ENCODE measurements at places on chromosomes 3 and 15.

DNA sequence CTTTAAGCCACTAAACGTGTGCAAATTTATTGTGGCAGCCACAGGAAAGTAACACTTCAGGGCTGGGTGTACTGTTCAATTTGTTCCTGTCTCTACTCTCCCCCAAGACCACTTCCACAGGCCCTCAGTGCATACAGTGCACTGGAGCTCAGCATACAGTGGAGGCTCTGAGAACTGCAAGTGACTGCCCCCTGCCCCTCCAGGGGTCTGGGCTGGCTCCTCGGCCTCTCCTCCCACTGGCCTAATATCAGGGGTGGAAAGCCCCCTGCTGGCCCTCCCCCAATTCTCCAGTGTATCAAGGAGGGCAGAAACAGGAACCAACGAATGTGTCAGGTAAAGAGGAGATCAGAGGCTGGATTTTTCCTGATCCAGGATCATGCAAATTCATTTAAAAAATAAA lies 19.9 kb upstream of the HEG1 start:
- DNase-seq: no peak

DNA sequence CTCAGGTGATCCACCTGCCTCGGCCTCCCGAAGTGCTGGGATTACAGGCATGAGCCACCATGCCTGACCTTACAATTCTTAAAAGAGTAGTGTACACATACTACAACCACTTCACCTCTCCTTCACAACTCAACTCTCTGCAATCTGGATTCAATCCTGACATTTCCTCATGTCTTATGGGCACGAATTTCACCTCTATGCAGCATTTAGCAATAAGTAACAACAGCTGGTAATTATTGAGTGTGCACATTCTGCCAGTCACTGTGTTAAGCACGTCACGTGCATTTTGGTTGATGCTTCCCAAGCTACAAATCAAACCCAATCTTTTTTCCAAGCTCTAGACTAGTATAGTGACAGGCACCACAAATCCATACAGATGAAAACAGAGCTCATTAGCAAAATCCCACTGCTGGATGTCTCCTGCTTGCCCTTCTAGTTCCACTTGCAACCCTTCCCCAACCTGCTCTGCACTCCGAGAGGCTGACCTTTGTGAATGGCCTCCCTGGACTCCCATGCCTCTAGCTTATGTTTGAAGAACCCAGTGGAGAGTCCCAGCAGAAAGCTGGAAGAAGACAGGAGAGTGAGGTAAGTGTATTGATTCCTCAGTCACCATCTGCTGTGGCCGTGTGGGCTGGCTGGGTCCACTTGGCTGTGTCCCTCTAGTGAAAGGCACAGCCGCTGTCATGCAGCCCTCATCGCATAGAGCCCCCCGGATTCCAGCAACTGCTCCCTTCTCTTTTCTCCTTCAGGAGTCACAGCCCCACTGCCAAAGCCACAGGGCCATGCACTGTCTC lies 176.5 kb downstream of the MEX3B start:
- no peak for DNase-seq

DNA sequence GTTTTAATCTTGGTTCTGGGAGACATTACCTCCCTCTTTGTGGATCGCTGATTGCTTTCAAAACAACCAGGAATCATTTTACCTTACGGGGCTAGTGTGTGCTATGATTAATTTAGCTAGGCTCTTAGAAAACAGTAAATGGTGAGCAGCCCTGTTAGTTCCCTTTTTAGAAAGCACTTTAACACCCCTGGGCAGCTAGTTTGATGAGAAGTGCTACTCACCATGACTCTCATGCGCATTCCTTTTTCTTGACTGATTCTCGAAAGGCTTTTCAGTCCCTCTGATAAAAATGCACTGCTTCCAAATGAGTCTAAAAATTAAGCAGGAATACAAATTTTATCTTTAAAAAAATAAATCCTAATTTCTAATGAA lies 75.3 kb upstream of the LEKR1 start:
- DNase-seq: no peak

DNA sequence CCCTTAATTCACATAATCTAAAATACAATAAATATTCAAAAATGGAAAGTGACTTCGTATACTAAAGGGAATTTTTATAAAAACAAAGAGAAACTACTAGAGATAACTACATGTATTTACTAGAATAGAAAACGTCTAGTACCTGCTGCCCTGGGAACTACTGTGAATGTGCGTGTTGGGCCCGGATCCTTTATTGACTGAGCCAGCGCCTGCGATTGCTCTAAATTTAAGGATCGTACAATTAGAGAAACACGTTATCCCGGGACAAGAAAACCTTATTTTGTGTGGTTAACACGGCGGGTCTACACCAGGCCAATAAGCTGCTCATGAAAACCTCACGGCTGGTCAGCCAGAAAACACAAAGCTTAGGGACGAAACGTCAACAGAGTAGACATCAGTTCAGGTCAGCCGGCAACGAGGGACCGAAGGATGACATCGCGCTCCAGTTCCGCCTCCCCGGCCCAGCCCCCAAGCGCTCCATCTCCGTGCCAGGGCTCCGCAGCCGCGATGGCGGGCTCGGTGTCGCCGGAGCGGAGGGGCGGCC lies 555 bp downstream of the TM2D3 start:
- DNase-seq: no peak

DNA sequence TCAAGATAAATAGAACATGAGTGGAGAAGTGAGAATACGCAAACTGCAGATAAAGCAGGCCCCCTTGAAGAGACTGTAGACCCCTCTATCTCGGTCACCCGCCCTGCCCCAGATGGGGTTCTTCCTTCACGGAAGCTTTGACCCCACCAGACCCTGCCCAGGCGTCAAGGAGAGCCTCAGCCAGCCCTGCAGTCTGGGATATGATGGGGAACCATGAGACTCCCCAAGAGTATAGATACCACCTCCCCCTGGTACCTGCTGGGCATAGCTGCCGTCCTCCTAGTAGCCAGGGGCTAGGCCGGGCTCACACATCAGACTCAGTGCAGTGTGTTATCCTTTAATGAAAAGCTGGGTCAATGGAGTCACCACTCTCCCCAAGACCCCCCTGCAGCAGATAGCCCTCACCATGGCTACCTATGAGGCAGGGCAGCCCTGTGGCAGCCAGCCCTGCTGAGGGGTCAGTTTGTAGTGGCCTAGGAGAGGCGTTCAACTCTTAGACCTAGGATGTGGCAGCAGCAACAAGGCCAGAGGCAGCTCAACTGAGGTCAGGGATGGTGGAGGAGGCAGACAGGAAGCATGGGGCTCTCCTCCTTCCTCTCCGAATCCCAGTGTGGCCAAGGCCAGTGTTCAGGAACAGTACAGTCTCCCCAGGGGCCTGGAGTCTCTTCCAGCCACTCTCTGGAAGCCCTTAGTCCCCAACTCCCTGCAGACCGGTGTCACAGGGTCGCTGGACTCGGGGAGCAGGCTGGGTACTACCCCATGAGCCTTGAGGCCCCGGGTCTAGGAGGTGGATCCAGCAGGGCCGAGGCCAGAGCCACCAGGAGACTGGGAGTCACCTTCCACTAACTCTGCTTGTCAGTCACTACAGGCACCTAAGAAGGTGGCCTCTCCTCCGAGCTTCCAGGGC lies 26.1 kb downstream of the PLXNB1 start:
- DNase-seq: no peak
